ENCODE measurements at places on chromosomes 6 and 20.

DNA sequence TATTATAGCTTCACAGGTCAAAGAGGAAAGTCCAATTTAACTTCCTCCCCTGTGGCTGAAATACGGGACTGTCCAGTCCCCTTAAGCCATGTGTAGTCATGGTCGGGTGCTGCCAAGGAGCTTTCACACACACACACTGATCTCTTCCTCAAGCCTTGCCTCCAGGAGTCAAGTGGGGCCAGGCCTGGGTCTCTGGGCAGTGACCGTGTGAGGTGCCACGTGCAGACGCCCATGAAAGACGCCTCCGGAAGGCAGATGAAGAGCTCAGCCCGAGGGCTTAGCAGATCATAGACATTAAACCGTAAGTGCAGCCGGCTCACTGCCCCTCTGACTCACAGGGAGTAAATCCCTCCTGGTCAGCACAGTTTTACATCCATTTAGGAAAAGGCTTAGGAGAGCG, 4.2 kb downstream of the GABRR2 start:
- no peak for DNase-seq

DNA sequence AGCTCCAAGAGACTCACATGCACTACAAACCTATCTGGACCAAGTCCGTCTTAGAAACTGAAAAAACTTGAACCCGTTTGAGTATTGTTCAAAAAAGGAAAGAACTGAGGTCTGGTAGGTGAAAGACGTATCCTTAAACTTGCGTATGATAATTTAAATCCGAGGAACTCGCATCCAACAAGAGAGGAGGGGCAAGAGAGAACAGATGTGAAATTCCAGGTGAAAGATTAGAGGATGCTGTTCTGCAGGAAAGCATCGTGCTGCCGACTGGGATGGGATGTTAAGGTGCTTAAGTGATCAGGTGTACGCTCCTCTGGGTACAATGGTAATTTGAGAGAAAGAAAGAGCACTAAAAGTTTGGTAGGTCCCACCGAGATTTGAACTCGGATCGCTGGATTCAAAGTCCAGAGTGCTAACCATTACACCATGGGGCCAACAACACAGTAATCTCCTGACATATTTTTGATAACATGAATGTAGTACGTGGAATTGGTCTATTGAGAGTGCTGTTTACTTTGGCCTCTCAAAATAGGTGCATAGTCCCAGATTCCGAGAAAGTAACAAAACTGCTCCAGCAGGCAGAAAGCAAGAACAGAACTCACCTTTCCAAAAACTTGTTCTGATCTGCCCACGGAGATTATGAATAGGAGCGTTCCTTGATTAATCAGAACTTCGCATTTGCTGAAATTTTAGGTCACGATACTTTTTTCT, 53.5 kb upstream of the BTN3A2 start:
- peak; percentile 78 for DNase-seq

DNA sequence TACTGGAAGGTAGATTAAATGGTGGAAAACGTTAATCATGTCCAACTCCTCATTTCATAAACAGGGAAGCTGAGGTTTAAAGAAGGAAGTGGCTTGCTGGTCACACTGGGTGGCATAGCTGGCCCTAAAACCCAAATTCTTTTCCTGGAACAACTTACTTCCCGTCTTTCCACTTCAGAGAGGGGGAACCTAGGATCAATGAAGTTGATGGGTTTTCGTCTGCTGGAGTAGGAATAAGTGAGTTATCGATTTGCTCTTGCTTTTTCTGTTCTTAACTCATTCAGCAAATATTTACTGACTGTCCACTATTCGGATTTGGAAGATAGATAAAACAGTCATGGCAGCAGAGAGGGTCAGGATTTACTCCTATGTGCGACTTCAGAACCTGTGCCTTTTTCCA, 1.2 kb upstream of the SYS1 start:
- DNase-seq = no peak

DNA sequence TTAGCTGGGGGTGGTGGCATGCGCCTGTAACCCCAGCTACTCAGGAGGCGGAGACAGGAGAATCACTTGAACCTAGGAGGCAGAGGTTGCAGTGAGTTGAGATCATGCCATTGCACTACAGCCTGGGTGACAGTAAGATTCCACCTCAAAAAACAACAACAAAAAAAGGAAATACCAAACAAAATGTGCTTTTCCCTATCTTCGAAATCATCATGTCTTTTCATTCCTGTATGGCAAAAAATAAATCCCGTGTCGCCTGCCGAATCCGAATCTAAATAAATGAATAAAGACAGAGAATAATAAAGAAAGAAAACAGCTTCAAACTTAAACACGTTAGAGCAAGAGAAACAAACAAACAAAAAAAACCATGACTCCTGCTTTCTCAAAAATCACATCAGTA, 11.8 kb downstream of the B4GALT5 start:
- DNase-seq = no peak

GRCh38 chr6:24099181-24099580, 26.8 kb upstream of the NRSN1 start:
- no peak for DNase-seq

- no peak for DNase-seq
These were observed 20.4 kb downstream of the THEMIS start for GRCh38 chr6:127880429-127880828.

DNA sequence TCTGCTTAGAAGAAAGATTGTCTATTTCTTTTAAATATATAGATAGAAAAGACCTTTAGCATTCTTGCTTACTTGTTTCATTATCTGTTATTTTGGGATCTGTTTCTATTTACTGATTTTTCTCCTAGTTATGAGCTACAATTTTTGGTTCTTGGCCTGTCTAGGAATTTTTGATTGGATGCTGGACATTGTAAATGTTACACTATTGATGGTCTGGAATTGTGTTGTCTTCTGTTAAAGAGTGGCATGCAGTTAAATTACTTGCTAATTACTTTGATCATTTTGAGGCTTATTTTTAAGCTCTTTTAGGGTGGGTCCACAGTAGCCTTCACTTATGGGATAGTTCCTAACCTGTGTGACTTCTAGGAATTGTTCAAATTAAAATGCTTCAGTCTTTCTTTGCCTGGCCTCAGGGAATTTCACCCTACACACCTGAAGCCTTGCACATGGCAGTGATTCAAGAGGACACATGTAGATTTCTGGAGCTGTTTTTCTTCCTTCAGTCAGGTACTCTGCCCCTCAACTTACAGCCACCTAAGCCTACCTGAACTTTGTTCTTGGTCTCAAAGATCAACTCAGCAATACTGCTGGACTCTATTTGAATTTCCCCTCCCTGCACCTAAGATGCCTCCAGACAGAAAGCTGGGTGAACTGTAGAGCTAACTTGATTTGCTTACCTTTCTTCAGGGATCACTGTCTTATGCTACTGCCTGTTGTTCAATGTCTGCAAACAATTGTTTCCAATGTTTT, 66.2 kb upstream of the NNAT start:
- no peak for DNase-seq

GRCh38 chr6:14575961-14576360, 458.4 kb downstream of the CD83 start:
- no peak for DNase-seq

GRCh38 chr6:122788663-122789181, 336 bp upstream of the SMPDL3A start:
- DNase-seq = no peak

DNA sequence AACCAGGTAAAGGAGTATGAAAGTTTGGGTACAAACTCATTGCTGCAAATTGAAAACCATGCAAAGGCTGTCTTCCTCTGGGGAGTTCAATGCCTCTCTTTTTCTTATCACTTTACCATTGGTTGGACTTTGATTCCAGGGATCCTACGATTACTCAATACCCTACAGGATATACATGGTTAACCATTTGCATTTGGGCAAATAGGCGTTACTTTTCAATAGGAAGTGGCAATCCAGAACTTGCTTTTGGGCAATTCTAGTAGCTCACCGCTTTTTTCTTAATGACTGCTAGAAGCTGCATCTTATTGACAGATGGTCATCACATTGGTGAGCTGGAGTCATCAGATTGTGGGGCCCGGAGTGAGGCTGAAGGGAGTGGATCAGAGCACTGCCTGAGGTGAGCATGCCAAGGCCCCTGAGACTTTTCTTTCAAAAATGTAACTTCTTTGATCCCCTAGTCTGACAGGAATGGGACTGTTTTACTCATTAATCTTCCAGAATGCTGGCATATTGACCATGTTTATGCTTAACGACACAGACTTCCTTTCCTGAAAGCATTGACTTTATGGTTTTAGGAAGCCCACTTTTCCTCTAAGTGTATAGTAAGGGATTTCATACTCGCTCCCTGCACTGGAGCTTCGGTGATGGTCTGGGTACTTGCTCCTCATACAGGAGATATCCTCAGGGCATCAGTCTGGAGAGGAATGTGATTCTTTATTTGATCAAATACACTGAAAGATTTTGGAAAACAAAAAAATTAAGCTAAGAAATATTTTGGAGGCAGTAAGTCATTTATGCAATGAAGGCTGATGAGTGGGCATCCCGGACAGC, at the start of gene CCR6:
TSS of gene CCR6 (plus strand) at position 270 of the 831 bp plus-strand sequence. CDS start 13,039 bp downstream, outside the sequence.
- DNase-seq = no peak

DNA sequence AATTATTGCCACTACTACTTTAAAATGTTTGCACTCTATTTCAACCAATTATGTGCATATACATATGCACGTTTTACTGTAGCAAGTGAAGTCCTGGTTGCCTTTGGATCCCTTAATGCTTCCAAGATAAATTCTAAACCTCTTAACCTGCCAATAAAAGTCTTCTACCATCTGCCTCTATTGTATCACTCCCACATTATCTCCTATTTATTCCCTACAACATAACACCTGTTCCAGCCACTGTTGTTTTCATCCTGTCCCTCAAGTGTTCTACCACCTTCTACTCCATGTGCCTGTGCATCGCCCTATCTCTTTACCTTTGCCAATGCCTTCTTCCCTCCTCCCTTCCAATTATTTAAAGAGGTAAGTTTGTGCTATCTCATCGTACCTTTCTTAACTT, 499.0 kb upstream of the RNF217 start:
- DNase-seq = no peak

DNA sequence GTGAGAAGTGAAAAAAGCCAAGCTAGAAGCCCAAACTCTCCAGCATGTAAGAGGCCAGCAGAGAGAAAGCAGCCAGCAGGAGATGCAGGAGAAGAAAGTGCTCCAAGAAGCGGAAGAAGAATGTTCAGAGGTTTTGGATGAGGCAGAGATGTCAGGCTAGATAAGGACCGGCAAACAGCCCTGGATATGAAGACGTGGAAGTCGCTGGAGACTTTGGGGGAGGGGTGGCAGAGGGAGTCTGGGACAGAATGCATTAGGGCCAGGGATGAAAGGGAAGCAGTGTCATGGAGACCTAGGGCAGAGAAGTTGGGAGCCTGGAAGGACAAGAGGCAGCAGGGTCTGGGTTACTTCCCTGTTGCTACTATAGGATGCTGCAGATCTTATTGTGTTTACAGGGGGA, 5.3 kb upstream of the SCUBE3 start:
- no peak for DNase-seq

DNA sequence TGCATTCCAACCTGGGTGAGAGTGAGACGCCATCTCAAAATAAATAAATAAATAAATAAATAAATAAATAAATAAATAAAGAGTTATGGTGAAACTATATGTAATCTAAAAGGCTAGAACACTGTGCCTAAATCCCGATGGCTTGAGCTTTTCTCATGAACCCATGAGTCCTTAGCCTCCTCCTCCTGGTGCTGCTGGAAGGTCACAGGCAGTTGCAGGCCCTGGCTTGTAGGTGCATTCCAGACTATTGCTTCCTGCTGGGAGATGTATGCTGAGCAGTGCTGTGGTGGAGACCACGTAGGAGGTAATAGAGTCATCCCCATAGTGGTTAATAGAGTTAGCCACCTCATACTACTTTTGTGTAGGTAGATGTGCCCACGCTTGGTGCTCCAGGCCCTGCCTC, 12.5 kb downstream of the PTK7 start:
- no peak for DNase-seq

GRCh38 chr20:16229813-16230212, 343.4 kb downstream of the KIF16B start:
- DNase-seq = no peak

DNA sequence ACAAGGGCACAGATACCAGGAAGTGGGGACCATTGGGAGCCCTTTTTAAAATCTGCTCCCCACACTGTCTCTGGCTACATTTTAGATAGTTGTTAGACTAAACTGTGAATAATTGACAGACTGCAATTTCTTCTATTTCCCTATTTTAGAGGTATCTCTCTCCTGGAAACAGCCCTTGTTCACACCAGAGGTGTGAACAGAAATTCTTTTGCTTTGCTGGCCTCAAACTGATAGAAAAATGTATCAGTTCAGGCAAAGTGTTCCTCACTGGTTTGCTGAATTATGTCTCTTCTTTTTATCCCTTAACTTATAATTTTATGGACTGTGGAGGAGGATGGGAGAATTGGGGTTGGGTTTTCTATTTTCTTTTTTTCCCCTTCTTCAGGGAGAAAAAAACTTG, 513.2 kb upstream of the SULF2 start:
- no peak for DNase-seq

- no peak for DNase-seq
These were observed 33.8 kb upstream of the SCRT2 start for GRCh38 chr20:709423-709822.

DNA sequence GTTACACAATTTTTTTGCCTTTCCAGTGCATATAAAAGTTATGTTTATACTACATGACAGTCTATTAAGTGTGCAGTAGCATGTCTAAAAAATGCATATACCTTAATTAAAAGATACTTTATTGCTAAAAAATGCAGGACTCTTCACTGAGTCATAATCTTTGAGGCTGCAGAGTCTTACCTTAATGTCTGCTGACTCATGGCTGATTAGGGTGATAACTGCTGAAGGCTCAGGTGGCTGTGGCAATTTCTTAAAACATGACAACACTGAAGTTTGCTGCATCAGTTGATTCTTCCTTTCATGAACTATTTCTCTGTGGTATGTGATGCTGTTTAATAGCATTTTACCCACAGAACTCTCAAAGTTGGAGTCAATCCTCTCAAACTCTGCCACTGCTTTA, 19.1 kb downstream of the ZSCAN23 start:
- DNase-seq = no peak

DNA sequence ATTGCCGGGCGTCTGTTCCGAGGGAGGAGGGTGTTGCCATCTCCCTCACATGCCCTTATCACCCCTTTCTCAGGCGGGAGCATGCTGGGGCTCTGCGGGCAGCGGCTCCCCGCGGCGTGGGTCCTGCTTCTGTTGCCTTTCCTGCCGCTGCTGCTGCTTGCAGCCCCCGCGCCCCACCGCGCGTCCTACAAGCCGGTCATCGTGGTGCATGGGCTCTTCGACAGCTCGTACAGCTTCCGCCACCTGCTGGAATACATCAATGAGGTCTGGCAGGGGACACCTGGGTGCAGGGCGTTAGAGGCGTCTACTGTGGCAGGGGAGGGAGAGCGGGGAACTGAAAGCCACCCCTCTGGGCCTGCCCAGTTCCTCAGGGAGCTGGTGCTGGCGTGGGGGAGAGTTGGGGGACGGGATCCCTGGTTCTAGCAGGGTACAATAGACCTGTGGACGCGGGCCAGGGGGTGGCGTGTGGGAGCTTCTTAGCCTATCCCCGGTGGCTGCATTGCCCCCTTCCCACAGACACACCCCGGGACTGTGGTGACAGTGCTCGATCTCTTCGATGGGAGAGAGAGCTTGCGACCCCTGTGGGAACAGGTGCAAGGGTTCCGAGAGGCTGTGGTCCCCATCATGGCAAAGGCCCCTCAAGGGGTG, 697 bp downstream of the PPT2 start:
- peak; percentile 72 for DNase-seq

All from NCI-H1930 (cell line).